NCI-H524 (cell line): ENCODE measurements at places on chromosomes 6 and 20.
A peak's percentile ranks its signal among the peaks of the same experiment; 100 is the strongest.

DNA sequence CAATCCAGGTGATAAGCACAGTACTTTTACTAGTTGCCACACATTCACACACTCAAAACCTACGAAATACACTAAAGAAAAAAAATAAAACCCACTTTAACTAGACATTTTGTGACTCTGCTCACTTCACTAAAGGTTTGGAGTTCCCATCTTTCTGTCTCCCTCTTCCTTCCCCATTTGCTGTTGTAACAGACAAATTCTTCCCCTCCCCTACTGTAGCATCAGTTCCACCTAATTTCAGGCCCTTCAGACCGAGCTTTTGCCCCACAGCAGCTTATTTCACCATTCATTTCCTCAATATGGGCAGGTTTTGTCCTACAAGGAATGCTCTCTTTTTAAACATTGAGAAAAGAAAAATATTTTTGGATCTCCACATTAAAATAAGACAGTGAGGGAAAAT lies 31.3 kb upstream of the MRAP2 start:
- DNase-seq, result no peak

- no peak for DNase-seq
Measured at GRCh38 chr20:47456952-47457724, 44.5 kb upstream of the NCOA3 start.

- DNase-seq, result no peak
Measured at GRCh38 chr20:31839782-31840487, 5.5 kb downstream of the FOXS1 start.

DNA sequence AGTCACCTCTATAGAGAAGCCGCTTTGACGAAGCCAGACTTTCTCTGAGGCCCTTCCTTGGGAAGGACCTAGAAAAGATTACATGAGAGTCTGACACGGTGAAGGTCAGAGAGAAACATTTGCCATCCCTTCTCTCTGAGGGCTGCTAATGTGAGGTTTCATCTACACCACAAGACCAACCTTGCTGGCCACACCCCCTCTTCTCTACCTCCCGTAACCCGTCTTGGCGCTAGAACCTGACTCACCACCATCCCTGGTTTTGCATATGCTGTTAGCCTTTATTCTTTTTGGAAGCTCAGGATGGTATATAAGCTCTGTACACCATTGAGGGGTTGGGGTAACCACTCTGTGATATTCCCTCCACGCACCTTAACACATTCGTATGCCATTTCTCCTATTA lies 63.6 kb downstream of the FOXF2 start:
- no peak for DNase-seq

- no peak for DNase-seq
Measured at GRCh38 chr6:159445351-159445750, 247.7 kb downstream of the SOD2 start.

DNA sequence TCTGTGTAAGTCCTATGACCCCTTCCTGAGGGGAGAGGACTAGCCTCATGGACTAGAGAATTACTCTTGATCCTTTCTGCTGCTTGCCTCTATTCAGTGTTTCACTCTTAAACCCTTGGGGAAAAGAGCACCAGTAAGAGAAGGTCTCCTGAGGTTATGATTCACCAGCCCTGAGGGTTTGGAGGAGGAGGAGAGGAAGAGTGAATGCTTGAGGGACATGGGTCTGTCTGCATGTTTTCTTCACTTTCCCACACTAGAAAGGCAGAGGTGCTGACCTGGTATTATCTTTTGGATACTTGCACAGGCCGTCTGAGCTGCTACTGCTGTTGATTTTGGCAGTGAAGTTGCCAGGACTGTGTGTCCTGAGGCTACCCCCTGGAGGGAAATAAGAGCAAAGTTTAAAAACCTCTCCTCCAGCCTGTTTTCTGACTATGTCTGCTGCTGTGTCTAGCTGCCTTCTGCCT lies 78.3 kb downstream of the CD109 start:
- DNase-seq, result no peak

GRCh38 chr20:46572153-46572552 lies 21.7 kb upstream of the OCSTAMP start:
- no peak for DNase-seq

DNA sequence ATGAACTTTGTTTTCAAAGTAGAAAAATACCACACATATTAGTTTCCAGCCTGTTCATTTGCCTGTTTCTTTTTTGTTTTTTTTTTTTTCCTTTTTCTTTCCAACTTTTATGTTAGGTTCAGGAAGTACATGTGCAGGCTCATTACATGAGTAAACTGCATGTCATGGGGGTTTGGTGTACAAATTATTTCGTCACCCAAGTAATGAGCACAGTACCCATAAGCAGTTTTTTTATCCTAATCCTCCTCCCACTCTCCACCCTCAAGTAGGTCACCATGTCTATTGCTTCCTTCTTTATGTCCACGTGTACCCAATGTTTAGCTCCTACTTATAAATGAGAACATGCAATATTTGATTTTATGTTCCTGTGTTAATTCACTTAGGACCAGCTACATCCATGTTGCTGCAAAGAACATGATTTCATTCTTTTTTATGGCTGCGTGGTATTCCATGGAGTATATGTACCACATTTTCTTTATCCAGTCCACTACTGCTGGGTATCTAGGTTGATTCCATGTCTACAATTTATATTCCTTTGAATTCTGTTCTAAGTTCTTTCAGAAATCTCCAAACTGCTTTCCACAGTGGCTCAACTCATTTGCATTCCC lies 31.8 kb downstream of the SNX14 start:
- DNase-seq, result no peak

- no peak for DNase-seq
Measured at GRCh38 chr6:839201-839600, 146.3 kb upstream of the EXOC2 start.

- DNase-seq, result peak; percentile 19
Measured at GRCh38 chr20:63255931-63256704, 1.9 kb upstream of the NKAIN4 start.

GRCh38 chr6:107735906-107736635 lies 88.0 kb downstream of the SCML4 start:
- DNase-seq, result no peak

GRCh38 chr20:7432612-7433011 lies 507.6 kb downstream of the HAO1 start:
- no peak for DNase-seq

DNA sequence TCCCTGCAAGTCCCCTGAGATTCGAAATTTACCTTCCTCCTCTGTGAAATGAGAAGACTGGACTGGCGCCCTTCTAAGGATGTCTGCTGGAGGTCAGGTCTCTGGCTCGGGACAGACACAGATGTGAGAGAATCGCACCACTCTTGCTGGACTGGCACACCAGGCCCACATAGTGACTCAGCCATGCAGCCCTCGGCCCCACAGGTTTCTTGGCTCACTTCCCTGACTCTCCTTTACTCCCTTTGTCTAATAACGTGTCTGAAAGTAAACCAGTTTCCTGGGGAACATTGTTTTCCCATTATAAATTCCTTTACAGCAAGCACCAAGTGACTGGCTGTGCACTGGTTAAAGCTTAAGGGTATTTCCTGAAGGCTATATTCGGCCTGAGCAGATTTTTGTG lies 106.7 kb upstream of the PLEKHG1 start:
- no peak for DNase-seq

GRCh38 chr6:131937703-131938631 lies 13.2 kb downstream of the CCN2 start:
- no peak for DNase-seq

DNA sequence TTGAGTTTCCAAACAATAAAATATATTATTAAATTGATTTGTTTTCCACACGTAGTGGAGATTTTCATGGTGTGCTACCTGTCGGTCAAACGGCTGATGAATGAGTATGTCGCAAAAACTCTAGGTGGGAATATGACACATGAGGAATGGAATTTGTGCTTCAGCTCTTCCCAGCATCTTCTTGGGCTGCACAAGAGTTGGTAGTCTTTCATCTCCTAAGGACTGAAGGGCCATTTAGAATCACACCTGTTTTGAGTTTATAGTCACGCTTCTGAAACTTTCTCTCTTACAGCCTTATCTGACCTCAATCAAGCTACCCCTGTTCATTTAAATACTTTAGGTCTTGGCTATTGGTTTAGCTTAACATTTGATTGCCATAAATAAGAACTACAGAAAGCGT lies 157.7 kb upstream of the AKAP12 start:
- no peak for DNase-seq

- peak; percentile 59 for DNase-seq
Measured at GRCh38 chr6:83514866-83515466, 2.6 kb downstream of the PRSS35 start.

DNA sequence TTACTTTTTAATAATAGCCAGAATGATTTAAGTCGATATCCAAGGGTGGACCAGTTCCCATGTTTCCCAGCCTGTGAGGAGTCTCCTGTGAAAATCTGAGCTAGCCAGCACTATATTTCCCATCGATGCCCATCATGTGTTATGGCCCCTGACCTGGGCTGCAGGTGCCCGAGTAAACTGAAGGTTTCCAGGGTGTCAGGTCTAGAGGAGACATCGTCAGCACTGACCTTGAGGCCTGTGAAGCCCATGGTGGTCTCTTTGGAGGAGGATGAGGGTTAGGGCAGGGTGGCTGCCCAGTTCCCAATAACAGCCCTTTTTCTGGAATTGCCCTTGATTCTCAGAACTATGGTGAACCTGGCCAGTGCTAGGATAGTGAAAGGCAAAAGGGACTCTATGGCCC lies 63.0 kb upstream of the TOP1 start:
- DNase-seq, result no peak

DNA sequence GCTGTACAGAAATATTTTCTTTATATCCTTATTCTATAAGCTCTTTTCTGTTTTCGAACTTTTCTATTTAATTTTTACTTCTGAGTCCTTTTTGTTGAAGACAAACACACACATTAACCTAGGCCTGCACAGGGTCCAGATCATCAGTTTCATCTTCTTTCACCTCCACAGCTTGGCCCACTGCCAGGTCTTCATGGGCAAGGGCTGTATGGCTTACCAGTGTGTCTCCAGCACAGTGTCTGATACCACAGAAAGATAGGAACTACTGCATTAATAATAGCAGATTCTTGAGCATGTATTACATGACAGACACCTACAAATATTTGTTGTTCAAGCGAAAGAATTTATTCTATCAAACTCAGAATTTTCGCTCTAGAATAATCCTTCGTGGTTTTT lies 24.4 kb downstream of the QKI start:
- peak; percentile 51 for DNase-seq

DNA sequence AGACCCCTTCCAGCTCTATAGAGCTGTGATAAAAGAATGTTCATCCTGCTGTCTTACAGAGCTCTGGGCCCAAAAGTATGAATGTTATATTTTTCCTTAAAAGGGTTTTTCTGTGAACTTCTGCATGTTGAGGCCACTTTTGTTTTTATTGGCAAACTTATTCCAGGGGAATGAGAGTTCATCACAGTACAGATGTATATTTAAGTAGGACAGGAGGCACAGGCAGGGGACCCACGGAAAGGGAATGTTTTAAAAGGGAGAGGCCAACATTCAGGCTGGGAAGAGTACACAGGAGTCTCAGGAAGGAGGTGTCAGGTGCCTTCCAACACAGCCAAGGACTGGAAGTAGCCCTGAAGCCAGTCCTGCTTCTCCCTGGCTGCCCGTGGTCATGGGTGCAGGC lies 148.4 kb downstream of the EYA2 start:
- DNase-seq, result no peak

GRCh38 chr6:67629258-67629657 lies 1005.8 kb upstream of the ADGRB3 start:
- DNase-seq, result no peak

GRCh38 chr6:72363844-72364740 lies 257.8 kb upstream of the KCNQ5 start:
- DNase-seq, result no peak

DNA sequence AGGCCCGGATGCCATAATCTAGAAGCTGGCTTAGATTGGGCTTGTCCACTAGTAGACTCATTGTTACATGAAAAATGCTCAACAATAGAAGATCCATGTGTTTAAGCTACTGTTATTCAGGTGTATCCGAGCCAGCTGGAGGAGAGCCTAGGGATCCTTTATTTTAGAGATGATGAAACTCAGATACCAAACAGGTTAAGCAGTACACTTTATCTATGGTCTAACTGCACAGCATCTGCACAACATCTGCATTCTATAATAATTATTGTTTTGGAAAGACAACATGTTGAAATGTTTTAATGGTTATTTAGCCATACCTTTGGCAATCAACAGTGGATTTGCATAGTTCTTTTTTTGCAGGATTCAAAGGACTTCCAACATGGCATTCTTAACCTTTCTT lies 134.1 kb downstream of the RFPL4B start:
- no peak for DNase-seq

GRCh38 chr6:170456334-170456733 lies 96.8 kb downstream of the PSMB1 start:
- DNase-seq, result no peak

GRCh38 chr6:41659935-41660334 lies 21.7 kb downstream of the MDFI start:
- no peak for DNase-seq

GRCh38 chr20:60232380-60232779 lies 274.2 kb downstream of the CDH26 start:
- no peak for DNase-seq

GRCh38 chr20:2922957-2923356 lies 49.7 kb downstream of the PTPRA start:
- peak; percentile 24 for DNase-seq

GRCh38 chr6:114312931-114313330 lies 29.9 kb downstream of the HS3ST5 start:
- DNase-seq, result no peak

GRCh38 chr6:15359335-15359862 lies 113.5 kb downstream of the JARID2 start:
- DNase-seq, result no peak

DNA sequence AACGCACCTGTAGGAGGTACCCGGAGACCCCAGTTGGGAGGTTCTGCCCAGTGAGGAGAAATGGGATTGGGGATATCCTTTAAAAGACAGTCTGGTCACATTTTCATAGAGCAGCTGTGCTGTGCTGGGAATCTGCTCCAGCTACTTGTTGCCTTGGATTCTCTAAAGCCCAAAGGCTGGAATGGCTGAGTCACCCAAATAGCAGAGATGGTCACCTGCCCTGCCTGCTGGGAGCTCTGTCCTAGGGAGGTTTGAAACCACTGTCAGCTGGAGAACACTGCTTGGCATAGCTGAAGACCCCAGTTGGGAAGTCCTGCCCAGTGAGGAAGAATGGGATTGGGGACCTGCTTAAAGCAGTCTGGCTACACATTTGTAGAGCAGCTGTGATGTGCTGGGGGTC lies 34.8 kb upstream of the TFB1M start:
- no peak for DNase-seq

DNA sequence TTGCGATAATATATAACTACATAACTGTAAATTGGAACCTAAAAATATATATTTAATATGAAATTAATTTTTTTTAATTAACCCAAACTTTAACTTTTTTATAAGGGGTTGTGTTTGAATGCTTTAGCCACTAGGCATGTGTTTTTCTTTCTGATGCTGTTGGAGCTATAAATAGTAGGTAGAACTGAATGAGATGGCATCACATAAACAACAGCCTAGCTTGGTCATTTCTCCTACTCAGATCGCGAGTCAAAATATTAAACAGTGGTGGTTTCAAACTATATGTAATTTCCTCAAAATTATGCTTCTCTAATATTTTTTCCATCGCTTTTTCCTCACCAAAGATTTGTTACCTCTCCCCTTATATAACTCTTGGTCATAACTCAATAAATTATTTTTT lies 243.2 kb downstream of the ARID1B start:
- DNase-seq, result no peak
